ENCODE measurements at places on chromosomes 1 and 21. TPM values are rescaled to one million over a fixed set of nuclear protein-coding genes. Genes with fewer than 3 reads are reported as not detected.

The OR2L8 gene
- not detected for total RNA-seq

The MTARC2 gene
- not detected for total RNA-seq

The KLHDC8A gene
- total RNA-seq = not detected

The TTC22 gene
- total RNA-seq = 10.1 TPM

The PLA2G2D gene
- not detected for total RNA-seq

The FAM151A gene
- not detected for total RNA-seq

The RSRP1 gene
- 292 TPM for total RNA-seq

The RORC gene
- 1.4 TPM for total RNA-seq

The TMEM52 gene
- total RNA-seq = not detected

The NBPF26 gene
- 37.9 TPM for total RNA-seq

The LCE2C gene
- not detected for total RNA-seq

The KDF1 gene
- 1.1 TPM for total RNA-seq

The TEDDM1 gene
- total RNA-seq = not detected

The KRTAP11-1 gene
- not detected for total RNA-seq

The CFHR1 gene
- not detected for total RNA-seq

The CLDN17 gene
- not detected for total RNA-seq

The SLC16A4 gene
- total RNA-seq = 0.23 TPM

The KRTAP12-3 gene
- total RNA-seq = not detected

The ANXA9 gene
- total RNA-seq = not detected

The SPRR2A gene
- total RNA-seq = not detected

The COA7 gene
- 10.9 TPM for total RNA-seq

The SPRR2F gene
- not detected for total RNA-seq

The FMO3 gene
- not detected for total RNA-seq

The CCDC185 gene
- not detected for total RNA-seq

The TLR5 gene
- 1.8 TPM for total RNA-seq

The LCE3D gene
- total RNA-seq = not detected

The SLC35F3 gene
- 36.4 TPM for total RNA-seq

The PPP2R5A gene
- total RNA-seq = 60.0 TPM

The IL20 gene
- not detected for total RNA-seq

The SLC22A15 gene
- total RNA-seq = 1.6 TPM

The FCAMR gene
- total RNA-seq = not detected

The RAB42 gene
- total RNA-seq = 0.50 TPM

The PPIAL4G gene
- 1.8 TPM for total RNA-seq

The CTSS gene
- total RNA-seq = 106 TPM

The COL6A1 gene
- 3.5 TPM for total RNA-seq

The CA6 gene
- 41.8 TPM for total RNA-seq

The SH2D1B gene
- total RNA-seq = not detected

The CRNN gene
- not detected for total RNA-seq

The FAM72C gene
- 9.1 TPM for total RNA-seq
